CD4-positive, alpha-beta T cell treated with Interleukin-1 beta for 1 hour (primary cell): ENCODE measurements at places on chromosomes 16 and 17.

- DNase-seq, result no peak
Observed at GRCh38 chr17:72219137-72219823, 98.5 kb downstream of the SOX9 start.

- DNase-seq, result no peak
Observed at GRCh38 chr17:49457564-49458535, 37.2 kb upstream of the NGFR start.

DNA sequence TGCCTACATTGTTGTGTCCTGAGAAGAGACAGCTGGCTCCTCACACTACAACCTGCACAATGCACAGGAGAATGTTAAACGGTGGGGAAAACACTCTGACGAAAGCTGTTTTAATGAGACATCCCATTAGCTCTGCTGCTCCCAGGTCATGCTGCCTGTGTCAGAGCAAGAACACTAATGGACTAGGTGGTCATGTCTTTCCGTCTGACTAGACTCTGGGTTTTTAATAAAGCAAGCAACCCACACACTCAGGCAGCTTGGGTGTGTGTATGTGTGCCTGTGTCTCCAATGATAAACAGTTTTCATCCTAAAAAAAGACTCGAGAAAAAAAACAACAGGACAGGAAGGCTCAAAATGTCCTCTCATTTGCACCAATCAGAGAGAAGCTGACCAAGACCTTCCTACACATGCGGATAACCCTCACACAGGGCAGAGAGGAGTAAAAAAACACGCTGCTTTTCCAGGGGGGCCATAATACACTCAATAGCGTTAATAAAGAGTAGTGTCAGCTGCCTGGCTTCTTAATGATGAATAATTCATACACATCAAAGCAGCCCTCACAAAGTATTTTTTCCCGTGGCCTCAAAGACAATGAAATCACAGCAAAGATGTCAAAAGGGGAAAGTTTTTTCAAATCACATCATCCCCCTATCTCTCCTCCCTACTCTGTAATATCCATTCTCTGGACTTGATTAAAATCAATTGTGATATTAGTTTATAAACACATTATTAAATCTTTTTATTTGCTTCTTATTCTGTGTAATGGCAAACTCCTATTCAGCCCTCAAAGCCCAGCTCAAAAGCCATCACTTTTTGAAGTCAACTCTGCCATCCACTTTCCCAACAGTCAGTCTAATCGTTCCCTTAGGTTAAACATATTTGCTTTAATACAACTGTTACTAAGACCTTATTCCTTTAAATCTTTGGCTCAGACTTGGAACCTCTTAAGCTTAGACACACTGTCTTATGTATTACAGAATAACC is 244.2 kb upstream of the CDH11 start:
- DNase-seq, result no peak

DNA sequence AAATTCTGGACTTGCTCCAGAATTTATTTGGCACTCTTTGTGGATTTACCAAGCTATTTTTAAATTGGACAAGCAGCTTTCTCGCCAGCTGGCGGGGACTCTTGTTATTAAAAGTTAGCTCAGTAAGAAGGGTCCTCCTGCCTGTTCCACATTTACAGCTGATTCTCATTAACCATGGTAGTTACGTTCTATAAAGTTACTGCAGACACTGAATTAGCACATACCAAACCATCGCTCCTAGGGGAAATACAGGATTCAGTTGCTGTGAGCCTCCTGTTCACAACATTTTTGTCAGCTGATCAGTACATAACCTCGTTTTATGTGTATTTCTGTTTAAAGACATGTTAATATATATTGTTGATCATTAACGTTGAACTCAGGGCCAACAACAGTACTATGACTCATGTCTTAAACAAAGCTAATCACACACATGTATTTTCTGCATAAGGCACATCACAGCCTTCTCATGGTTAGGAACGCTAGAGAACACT is 4.2 kb downstream of the LDAF1 start:
- DNase-seq, result no peak

GRCh38 chr17:39325528-39326240 is 75.7 kb downstream of the FBXL20 start:
- DNase-seq, result no peak

DNA sequence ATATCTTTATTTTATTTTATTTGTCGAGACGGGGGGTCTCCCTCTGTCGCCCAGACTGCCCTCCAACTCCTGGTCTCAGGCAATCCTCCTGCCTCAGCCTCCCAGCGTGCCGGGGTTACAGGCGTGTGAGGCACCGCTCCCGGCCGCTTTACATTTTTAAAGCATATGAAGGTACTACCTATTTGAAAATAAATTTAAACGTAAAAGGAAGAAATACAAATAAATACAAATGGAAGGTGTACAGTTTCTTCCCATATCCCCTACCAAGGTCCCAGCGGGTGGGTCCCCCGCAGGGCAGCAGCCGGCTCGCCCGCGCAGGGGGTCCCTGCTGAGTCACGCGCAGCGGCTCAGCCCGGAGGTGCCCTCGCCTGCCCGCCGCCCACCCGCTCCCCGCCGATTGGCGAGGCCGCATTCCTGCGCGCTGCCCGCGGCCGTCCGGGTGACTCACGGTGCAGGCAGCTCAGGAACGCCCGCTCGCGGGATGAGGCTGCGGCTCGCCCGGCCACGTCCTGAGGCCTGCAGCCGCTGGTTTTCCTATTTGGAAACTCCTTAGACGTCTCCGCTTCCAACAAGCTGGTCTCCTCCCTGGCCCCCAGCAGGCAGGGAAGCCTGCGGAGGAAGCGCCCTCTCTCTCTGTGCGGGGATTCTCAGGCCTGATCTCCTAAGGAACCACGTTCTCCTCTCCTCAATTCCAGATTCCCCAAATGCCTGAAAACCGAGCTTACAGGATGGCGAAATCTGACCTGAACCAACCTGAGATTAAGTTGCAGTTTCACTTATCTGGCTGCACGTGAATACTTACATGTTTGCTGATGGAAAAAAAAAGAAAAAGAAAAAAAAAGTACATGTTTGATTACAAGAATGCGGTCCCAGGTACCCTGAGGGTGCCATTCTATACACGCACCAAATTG is 54.8 kb upstream of the MAP3K14 start:
- peak; percentile 19 for DNase-seq

DNA sequence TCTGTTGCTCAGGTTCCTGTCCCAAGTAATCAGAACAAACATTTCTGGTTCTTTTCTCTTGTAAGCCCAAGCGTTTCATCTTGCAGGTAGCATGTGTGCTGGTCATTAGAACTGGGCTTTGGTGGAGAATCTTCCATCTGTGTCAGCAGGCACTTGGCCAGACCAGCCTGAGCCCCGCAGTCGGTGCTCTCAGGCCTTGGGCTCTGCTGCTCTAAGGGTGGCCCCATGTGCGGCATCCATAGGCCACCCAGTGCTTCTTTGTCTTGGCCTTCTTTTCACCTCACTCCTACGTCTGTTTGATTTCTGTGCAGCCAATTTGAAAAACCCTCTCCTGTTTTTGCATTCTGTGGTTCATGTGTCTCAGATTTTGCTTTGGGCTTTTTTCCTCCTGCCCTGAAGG is 51.6 kb downstream of the PLD6 start:
- DNase-seq, result no peak

DNA sequence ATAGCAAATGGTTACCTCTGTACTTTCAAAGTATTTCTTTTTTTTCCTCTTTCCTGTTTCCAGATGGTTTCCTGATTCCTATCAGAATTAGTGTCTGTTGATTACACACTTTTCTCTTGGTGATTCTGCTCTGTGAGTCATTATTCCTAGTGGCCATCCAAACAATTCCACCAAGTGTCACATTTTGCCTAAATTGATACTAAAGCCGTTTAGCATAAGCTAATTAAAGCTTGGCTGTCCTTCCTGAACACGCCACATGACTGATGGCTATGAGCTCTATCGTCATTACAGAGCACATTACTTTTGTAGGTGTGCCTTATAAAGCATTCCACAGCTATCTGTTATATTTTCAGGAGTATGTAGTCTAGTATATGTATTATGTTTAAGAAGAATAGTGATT is 671.2 kb downstream of the CDH8 start:
- DNase-seq, result no peak

DNA sequence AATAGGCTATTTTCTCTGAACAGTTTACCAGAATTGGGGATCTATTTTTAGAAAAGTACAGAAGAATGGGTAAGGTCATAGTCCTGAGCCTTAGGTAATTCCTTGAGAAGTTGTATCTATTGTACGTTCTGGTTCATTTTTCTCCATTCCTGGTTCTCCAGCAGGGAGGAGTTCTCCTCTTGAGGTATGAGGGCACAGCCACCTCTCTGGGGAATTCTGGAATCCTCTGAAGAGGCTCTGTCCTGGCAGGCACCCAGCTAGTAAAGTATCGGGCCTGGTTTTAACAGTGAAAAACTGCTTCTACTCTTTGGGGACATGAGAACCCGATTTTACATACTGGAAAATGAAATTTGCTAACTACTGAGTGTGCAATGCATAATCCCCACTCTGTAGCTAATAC is 19.6 kb upstream of the PMFBP1 start:
- no peak for DNase-seq

DNA sequence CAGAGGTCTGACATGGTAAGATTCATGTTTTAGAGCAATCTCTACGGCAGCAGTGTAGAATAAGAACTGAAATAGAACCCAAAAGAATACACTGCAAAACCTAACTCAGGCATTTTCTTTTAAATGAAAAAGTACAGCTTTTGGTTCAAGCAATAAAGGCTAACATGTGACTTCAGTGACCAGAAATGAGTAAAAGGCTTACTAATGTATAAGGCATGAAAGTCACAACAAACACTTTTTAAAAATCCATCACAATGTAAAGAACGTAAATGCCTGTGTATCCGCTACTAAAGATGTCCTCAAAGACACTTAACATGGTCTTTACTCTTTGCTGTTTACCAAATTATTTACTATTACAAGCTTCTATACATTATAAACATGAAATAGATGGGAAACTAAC is 16.6 kb downstream of the KIAA0753 start:
- DNase-seq, result no peak

DNA sequence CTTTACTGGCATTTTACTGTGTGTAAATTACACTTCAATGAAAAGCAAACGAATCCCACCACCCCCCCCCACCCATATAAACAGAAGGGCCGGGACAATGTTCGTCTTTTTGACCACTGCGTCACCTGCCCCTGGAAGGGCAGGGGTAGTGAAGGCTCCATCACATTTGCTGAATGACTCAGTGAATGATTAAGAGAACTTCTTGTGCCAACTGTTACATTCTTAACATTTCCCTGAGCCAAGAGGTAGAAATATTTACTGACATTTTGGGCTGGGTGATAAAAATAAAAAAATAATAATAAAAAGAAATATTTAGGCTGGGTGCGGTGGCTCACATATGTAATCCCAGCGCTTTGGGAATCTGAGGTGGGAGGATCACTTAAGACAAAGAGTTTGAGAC is 24.1 kb downstream of the C16orf96 start:
- no peak for DNase-seq

DNA sequence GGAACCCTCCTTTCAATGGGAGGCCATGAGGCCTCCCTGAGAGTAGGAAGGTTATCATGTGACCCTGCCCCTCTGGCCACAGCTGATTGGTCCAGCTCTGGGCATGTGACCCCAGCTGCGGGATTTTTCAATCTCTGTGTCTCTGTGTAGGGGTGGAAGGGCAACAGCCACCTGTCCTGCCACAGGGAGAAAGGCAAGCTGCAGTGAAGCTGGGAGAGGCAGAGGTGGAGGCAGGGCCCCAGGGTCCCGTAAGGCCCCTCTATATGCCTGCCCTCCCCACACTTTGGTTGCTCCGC is 10.9 kb downstream of the DNAAF8 start:
- DNase-seq, result no peak

- peak; percentile 64 for DNase-seq
Observed at GRCh38 chr17:30332057-30332542, 1.8 kb downstream of the TMIGD1 start.

DNA sequence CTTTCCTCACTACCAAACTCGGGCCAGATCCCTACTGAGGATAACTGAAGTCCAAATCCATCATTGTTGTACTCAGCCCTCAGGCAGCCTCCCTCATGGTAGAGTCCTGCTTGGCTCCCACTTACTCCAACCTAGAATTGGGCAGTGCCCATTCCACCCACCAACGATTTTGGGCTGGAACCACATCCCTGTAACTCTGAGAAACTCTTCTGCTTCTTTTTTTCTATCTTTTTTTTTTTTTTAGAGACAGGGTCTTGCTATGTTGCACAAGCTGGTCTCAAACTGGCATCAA is 1.2 kb downstream of the PRR14 start:
- DNase-seq, result no peak

- DNase-seq, result peak; percentile 19
Observed at GRCh38 chr16:85310868-85311585, 198.8 kb upstream of the CIBAR2 start.

DNA sequence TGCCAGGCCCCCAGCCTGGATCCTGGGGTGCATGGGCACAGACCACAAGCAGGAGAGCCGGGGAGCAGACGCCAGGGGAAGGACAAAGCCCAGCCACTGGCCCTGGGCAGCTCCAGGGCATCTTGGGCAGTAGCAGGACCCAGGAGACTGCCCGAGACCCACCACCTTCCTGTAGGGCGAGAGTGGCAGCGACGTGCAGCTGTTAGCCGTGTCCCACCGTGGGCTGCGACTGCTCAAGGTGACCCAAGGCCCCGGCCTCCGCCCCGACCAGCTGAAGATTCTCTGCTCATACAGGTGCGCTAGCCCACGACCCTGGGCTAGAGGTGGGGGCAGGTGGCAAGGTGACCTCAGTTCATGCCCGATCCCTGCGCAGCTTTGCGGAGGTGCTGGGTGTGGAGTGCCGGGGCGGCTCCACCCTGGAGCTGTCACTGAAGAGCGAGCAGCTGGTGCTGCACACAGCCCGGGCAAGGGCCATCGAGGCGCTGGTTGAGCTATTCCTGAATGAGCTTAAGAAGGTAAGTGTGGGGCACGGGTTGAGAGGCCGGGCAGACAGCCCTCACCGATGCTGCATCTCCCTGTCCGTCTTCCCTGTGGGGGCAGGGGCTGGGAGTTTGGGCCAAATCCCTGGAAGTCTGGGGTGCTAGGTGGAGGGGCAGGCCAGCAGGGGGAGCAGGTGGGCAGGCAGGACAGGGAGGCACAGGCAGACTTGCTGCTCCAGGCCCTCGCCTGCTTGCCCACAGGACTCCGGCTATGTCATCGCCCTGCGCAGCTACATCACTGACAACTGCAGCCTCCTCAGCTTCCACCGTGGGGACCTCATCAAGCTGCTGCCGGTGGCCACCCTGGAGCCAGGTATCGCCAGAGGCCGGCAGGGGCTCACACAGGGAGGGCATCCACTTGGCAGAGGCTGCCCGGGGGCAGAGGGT is 13.5 kb upstream of the SMIM5 start:
- no peak for DNase-seq

- DNase-seq, result no peak
Observed at GRCh38 chr16:10745841-10746240, 2.2 kb downstream of the NUBP1 start.

DNA sequence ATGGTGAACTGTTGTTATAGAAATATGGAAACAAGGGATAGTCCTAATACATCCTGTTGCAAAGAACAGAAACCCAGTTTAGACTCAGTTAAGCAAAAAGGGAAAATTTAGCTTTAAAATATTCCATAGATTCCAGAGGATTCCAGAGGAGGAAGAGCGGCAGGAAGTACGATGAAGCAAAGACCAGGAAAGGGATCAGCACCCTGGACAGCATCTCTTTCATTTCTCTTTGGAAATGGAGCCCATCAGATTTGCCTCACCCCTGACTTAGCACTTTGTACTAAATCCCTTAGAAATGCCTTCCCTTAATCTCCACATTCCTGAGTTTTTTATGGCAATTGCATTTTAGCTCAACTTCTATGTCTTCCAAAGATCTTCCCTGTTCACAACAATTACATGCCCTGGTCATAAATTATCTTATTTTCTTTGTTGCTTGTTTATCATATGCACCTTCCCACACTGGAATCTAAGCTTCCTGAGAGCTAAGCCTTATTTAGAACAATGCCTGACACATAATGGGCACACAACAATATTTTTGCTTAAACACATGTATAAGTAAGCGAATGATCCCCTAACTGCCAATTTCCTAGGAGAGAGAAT is 150.0 kb upstream of the RBFOX1 start:
- DNase-seq, result no peak
